ENCODE measurements at places on chromosomes 2 and 18. TPM values are rescaled to one million over a fixed set of nuclear protein-coding genes. Genes with fewer than 3 reads are reported as not detected.

Gene PLGLB2
- total RNA-seq = not detected

Gene RNF152
- total RNA-seq = 0.02 TPM

Gene SLC25A12
- total RNA-seq = 13.9 TPM

Gene GKN2
- 3.5 TPM for total RNA-seq

Gene RGPD3
- 0.13 TPM for total RNA-seq

Gene TFCP2L1
- total RNA-seq = 6.2 TPM

Gene UGT1A10
- total RNA-seq = 0.49 TPM

Gene FAP
- total RNA-seq = not detected

Gene POTEJ
- total RNA-seq = not detected

Gene FZD7
- total RNA-seq = 6.2 TPM

Gene RRM2
- 245 TPM for total RNA-seq

Gene PPIL3
- total RNA-seq = 32.1 TPM

Gene SLC4A5
- total RNA-seq = 0.11 TPM

Gene HMSD
- total RNA-seq = not detected

Gene GCKR
- 0.36 TPM for total RNA-seq

Measured in A549 treated with GW870086 at 1 μM for 4 hours (cell line).